ENCODE measurements at places on chromosomes 4 and X.

GRCh38 chr4:184810720-184811119 lies 15.0 kb downstream of the ACSL1 start:
- DNase-seq = no peak

GRCh38 chr4:185128272-185129119 lies 14.6 kb upstream of the SLC25A4 start:
- DNase-seq = no peak

DNA sequence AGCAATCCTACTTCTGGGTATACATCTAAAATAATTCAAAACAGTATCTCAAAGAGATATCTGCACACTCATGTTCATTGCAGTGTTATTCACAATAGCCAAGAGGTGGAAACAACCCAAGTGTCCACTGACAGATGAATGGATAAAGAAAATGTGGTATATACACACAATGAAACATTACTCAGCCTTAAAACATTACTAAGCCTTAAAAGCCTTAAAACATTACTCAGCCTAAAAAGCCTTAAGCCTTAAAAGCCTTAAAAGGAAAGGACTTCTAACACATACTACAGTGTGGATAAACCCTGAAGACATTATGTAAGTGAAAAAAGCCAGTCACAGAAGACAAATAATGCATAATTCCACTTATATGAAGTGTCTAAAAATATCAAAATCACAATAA lies 40.3 kb upstream of the TFDP3 start:
- no peak for DNase-seq

DNA sequence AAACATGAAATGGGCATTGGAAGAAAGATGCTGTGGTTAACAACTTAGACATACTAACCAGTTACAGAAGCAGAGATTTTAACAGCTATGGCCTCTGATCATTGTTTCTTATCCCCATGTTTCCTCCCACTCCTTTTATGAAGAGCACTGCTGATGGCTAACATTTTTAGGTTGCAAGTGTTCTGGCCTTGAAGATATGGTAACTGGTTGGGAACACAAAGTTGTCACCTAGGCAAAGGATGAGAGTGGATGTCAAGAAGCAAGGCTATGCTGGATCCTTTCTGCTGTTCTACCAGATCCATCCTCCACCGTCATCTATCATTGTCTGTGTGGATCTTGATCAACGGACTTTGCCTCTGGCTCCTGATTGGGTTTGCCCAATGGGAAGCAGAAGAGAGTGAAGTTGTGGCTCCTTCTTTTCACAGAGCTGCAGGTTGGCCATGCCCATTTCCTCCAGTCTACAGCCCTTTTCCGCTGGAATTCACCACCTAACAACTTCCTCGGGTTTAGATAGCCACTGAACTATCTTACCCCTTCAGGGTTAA lies 48.9 kb upstream of the SPP1 start:
- DNase-seq = no peak

DNA sequence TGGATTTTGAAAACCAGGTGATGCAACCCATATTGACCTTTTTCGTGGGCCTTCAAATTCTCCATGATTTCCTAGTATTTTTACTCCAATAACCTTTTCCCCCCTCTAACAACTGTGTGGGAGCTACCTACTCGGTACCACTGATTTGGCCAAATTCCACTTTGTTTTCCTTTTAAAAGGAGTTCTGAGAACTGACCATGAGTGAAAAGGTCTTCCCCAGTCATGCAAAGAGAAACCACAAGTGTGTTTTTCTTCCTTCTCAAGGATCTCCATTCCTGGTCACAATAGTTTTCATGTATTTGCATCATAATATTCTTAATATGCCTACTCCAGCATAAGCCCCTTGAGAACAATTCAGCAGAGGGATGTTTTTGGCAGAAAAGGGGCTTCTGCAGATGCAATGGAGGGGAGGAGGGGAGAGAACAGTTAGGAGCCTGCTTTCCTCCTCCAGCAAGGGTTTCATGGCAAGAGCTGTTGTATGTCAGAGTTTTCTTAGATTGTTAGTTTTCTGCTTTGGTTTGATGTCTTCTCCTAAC lies 195.3 kb upstream of the ANXA3 start:
- no peak for DNase-seq

- no peak for DNase-seq
These were observed 686.1 kb downstream of the GLUD2 start for GRCh38 chrX:121733514-121733913.

DNA sequence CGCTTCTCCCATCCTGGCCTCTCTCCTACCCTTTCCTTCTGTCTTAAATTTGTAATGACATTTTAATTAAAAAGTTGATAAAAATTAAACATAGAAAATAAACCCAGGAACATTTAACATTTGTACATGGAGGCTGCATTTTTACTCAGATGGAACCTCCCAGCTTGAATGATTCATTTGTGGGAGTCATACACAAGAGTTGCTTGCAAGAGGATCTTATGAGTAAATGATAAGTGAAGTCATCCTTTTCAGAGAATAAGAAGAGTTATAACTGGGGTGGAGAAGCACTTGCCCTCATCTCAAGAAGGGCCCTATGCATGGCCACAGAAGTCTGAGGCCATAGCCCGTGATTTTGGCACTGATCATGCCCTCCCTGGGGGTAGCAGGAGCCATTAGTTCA lies 482.9 kb upstream of the BOD1L1 start:
- DNase-seq = no peak

- DNase-seq = no peak
These were observed 37.0 kb upstream of the FGF13 start for GRCh38 chrX:138748480-138748879.

GRCh38 chrX:119853444-119853843 lies 681 bp upstream of the UPF3B start:
- DNase-seq = no peak

GRCh38 chr4:118879409-118879808 lies 9.2 kb upstream of the SYNPO2 start:
- DNase-seq = no peak

DNA sequence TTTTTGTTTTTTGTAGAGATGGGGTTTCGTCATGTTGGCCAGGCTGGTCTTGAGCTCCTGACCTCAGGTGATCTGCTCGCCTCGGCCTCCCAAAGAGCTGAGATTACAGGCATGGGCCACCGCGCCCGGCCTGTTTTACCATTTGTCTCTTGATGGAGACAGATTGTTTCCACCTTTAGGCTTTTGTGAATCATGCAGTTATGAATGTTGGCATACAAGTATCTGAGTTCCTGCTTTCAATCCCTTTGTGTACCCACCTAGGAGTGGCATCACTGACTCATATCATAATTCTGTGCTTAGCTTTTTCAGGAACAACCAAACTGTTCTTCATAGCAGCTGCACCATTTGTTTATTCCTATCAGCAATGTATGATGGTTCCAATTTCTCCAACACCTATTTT lies 20.2 kb upstream of the MGST2 start:
- DNase-seq = no peak

- DNase-seq = no peak
These were observed 95.4 kb upstream of the USP38 start for GRCh38 chr4:143089291-143089690.

DNA sequence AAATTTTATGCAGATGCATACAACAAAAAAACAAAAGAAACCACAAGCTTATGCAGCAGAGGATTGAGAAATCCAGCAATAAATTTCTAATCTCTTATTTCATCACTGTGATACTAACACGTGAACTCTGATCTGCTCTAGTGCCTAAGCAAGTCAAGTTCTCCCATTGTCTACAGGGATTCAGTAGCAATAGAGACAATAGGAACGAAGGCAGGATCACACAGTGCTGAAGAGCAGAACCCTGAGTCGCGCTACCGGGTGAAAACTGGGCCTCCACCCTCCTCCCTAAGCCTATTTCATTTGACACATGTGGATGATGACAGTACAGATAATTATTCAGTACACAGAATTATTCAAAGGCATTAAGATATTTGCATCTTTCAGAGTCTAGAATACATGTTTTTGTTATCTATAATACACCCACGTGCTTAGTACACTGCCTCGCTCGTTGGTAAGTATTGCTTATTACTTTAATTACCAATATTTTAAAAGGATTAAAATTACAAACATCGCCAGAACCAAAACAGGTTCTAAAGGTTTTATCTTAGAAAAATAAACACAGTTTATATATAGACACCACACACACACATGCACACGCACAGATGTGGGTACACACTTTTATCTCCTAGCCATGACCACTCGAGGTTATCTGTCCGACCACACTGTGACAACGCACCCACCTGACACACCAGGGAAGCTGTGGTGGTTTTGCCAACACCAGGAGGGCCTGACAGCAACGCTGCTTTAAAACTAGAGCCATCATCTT lies 60.1 kb downstream of the RFC1 start:
- DNase-seq = no peak

GRCh38 chrX:13741695-13742094 lies 7.1 kb downstream of the OFD1 start:
- no peak for DNase-seq

DNA sequence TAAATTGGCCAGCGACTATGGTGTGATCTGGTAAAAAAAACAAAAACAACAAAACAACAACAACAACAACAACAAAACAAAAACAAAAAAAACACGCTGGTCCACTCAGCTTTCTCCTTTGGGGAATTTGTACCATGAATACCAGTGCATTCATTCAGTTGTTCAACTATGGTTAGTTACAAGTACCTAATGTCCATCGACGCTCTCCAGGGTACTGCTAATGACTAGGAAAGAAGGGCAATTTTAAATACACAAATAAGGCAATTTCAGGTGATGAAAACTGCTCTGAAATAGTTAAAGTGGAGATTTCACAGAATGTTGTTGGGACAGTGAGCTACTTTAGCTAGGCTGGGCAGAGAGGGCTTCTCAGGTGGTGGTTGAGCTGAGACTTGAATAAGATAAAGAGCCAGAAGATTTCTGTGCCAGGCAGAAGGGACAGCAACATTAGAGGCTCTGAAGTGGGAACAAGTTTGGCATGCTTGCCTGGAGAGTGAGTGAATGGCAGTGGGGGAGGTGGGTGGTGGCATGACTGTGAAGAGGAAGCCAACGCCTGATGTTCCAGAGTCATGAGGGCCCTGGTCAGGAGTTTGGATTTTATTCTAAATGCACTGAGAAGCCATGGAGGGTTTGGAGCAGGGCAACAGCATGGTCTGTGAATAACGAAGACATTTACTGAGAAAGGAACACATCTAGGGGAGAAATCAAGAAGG lies 45.9 kb upstream of the PGRMC2 start:
- no peak for DNase-seq

DNA sequence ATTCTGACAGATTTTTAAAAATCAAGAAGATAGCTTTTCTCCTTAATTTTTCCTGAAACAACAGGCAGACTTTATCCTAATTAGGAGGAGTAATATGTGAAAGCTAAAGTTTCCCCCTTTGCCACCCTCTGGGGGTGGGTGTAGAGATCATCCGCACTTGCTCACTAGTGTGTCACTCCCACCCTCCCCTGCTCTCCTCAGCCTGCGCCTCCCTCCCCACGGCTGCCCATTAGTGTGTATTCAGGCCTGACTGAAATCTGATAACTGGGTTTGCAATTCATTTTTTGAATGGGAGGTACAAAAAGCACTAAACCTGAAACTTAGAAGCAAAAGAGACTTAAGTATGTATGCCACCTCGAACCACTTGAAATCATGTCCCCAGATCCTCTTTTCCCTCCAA lies 110.4 kb upstream of the TRIM2 start:
- DNase-seq = no peak

GRCh38 chr4:146478009-146478408 lies 43.7 kb downstream of the SLC10A7 start:
- no peak for DNase-seq

GRCh38 chr4:42151568-42152506 lies 618 bp downstream of the BEND4 start:
- DNase-seq = peak; percentile 26

DNA sequence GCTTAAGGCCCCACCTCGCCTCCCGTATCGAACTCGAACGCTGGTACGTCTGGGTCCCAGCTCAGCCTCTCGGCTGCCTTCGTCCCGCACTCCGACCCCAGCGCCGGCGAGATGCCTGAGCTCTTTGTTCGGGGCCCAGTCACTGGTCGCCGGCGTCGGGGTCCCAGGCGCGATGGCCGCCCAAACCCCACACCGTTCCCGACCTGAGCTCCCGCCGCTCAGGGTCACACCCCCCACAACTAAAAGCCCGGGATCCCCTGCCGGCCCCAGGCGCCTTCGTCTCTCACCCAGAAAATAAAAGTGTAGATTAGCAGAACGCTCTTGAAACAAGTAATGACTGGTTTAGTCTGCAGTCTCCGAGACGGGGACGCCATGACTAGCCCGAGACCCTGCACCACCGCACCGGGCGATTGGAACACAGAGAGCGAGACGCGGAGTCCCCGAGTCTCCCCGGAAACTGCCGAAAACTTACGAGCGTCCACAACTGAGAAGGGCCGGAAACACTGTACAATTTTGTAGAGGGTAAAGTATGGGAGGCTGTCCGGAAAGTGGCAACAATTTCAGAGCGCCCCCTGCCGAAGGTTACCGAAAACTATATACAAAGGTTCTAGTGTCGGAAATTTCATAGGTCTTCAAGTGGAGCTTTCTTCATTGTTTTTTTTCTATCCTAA lies at the start of gene TSPAN6:
Gene TSPAN6 (minus strand): TSS at position 486 of the 671 bp plus-strand sequence. CDS start 112 bp downstream, at position 374.
- peak; percentile 84 for DNase-seq

GRCh38 chr4:26141051-26141721 lies 179.6 kb upstream of the RBPJ start:
- DNase-seq = no peak

DNA sequence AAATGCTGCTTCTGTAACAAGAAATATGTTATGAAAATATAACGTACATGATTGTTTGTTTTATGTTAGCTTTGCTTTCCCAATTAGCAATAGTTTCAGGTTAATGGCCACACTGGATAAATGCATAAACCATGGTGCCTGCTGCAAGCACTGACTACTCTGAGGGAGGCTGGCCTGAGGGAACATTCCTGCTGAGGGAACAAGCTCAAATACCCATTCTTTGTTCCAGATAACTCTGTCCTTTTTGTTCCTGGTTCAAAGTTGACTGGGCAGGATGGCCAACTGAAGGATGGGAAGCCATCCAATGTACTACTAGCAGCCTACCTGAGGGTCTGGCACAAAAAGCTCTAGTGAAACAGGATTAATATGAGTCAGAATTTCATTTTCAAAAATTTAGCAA lies 37.5 kb downstream of the NUP62CL start:
- DNase-seq = no peak

DNA sequence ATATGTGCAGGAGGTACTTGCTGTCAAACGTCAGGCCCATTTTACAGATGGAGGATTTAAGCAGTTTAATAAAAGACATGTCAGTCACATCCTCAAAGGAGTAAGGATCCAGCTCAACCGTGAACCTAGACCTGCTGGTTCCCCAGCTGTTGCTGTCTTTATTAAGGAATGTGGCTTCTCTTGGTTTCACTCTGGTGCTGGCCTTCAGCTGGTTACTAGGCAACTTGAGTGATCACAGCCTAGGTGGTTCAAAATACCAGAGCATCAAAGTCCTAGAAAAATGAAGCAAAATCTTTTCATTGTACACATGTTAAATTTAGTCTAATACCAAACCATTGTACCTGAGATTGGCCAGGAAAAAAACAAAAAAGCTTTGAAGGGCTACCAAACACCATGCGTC lies 32.7 kb upstream of the GLRA2 start:
- DNase-seq = no peak

DNA sequence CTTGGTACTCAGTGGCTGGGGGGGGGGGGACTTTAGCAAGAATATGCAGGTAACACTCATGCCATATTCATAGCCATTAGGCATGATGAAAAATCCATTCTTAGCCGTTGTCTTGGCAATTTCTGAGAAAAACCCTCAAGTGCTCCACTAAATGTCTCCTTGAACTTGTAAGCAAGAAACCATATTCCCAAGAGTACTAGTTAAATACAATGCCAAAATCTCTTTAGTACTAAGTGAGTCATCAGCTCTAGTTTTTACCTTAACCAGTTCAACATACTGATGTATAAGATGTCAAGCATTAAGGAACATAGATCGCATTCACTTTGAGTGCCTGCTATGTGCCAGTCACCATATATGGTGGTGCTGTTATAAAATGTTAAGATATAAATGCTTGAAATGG lies 27.5 kb downstream of the UBE2D3 start:
- DNase-seq = no peak

GRCh38 chrX:87397103-87397886 lies 120.3 kb upstream of the KLHL4 start:
- no peak for DNase-seq
